ENCODE measurements at places on chromosomes 16 and 17. TPM values are rescaled to one million over a fixed set of nuclear protein-coding genes. Genes with fewer than 3 reads are reported as not detected.

The OR4D1 gene
- polyA plus RNA-seq: 0.50 TPM

The CACNG4 gene
- 1.9 TPM for polyA plus RNA-seq

The CX3CL1 gene
- 0.24 TPM for polyA plus RNA-seq

The FKBP10 gene
- 32.2 TPM for polyA plus RNA-seq

The PRCD gene
- 2.5 TPM for polyA plus RNA-seq

The C1QTNF8 gene
- not detected for polyA plus RNA-seq

The TPSB2 gene
- polyA plus RNA-seq: 0.23 TPM

The CCDC40 gene
- polyA plus RNA-seq: 7.6 TPM

The USP32 gene
- 44.3 TPM for polyA plus RNA-seq

The PITPNC1 gene
- polyA plus RNA-seq: 23.0 TPM

The HBZ gene
- polyA plus RNA-seq: 0.39 TPM

The KRTAP4-1 gene
- not detected for polyA plus RNA-seq

The OSGIN1 gene
- polyA plus RNA-seq: 0.32 TPM

The ACE gene
- 0.82 TPM for polyA plus RNA-seq

The MT4 gene
- polyA plus RNA-seq: not detected

The B9D1 gene
- 28.6 TPM for polyA plus RNA-seq

The CDT1 gene
- polyA plus RNA-seq: 32.6 TPM

The APPBP2 gene
- 5.1 TPM for polyA plus RNA-seq

The JUP gene
- 45.5 TPM for polyA plus RNA-seq

The PLCD3 gene
- 5.7 TPM for polyA plus RNA-seq

The PPP1R27 gene
- 0.40 TPM for polyA plus RNA-seq

The MYH1 gene
- polyA plus RNA-seq: not detected

The NLRC3 gene
- polyA plus RNA-seq: 0.28 TPM

The KRTAP4-5 gene
- not detected for polyA plus RNA-seq

The C16orf96 gene
- polyA plus RNA-seq: 0.09 TPM

The KRTAP3-3 gene
- not detected for polyA plus RNA-seq

The SENP3 gene
- polyA plus RNA-seq: 6.5 TPM

The KCNH6 gene
- 1.1 TPM for polyA plus RNA-seq

The ARHGDIG gene
- polyA plus RNA-seq: 0.78 TPM

The SNX20 gene
- not detected for polyA plus RNA-seq

The HID1 gene
- 10.9 TPM for polyA plus RNA-seq

The DPEP3 gene
- polyA plus RNA-seq: 11.1 TPM

The SLC22A31 gene
- polyA plus RNA-seq: 2.1 TPM

The NPIPA5 gene
- 2.7 TPM for polyA plus RNA-seq

Data from GM23338 (cell line).